ENCODE measurements at places on chromosomes 5 and 9.
A peak's percentile ranks its signal among the peaks of the same experiment; 100 is the strongest.

- no peak for DNase-seq
Measured at GRCh38 chr5:53940921-53941320, 369.5 kb downstream of the ARL15 start.

GRCh38 chr5:112200131-112200530 lies 218.9 kb downstream of the EPB41L4A start:
- no peak for DNase-seq

- DNase-seq = no peak
Measured at GRCh38 chr5:122736086-122736845, 38.6 kb upstream of the SNX2 start.

DNA sequence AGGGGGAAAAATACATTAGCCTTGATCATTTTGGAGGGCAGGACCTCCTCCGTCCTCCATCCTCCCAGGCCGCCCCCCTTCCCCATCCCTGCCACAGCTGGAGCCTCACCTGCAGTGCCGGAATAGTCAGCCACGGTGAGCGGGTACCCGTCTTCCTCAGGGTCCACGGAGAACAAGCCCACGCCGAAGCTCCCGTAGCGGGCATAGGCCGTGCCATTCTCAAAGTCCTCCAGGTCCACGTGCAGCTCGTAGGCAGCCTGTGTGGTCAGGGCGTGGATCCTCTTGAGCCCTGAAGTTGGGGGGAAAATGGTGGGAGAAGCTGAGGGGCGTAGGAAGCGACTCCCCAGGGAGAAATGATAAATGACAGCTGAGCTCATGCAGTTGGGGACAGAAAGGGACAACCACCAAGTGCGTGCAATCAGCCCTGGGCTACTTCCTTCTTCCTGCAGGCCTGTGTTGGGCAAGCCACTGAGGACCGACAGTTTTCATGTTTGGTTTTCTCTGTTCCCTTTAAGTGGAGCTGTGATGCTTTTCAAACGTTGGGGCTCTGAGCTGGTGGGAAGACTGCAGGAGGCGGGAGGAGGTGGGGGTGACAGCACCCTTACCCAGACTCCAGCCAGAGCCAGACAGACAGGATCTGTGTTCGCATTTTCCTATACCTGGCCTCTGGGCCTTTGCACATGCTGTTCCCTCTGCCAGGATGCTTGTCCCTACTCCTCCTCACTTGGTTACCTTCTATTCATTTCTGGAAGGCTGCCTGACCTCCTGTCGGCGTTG lies 8.7 kb upstream of the QRFP start:
- DNase-seq = no peak

- DNase-seq = no peak
Measured at GRCh38 chr5:27821681-27822080, 783.3 kb upstream of the CDH9 start.

GRCh38 chr5:146622391-146622790 lies 106.4 kb upstream of the GPR151 start:
- peak; percentile 23 for DNase-seq

GRCh38 chr5:173633304-173633703 lies 16.9 kb upstream of the BOD1 start:
- DNase-seq = no peak

DNA sequence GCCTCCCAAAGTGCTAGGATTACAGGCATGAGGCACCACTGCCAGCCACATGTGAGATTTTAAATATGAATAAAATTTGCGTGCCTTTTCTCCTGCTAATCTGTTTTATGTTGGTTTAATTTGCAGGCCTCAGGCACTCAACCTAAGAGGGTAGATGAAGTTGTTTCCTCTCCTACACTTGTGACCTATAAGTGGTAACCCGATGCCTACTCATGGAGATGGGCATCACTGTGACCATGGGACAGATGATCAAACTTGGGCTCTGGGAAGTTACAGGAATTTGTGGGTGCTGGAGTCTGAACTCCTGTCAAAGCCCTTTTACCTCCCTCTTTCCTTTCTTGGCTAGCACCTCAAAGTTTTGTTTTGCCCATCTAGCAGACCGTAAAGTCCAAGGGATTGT lies 1.1 kb downstream of the SLC28A3 start:
- no peak for DNase-seq

DNA sequence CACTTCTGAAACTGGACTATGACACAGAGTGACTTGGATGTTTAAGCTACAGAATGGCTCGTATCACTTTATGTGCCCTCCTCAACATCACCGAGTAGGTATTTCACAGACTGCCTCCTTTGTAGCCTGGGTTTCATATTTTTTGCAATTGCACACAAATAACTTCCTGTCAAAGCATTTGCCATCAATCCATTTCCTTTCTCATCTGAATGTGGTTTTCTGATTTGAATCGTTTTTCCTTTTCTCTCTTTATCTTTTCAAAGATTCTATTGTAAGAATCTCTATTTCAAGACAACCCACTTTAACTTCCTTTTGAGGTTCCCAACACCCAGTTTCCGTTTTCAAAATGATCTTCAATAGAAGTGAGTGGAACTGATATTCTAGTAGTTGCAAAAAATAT lies 563.8 kb upstream of the ARRDC3 start:
- DNase-seq = no peak

DNA sequence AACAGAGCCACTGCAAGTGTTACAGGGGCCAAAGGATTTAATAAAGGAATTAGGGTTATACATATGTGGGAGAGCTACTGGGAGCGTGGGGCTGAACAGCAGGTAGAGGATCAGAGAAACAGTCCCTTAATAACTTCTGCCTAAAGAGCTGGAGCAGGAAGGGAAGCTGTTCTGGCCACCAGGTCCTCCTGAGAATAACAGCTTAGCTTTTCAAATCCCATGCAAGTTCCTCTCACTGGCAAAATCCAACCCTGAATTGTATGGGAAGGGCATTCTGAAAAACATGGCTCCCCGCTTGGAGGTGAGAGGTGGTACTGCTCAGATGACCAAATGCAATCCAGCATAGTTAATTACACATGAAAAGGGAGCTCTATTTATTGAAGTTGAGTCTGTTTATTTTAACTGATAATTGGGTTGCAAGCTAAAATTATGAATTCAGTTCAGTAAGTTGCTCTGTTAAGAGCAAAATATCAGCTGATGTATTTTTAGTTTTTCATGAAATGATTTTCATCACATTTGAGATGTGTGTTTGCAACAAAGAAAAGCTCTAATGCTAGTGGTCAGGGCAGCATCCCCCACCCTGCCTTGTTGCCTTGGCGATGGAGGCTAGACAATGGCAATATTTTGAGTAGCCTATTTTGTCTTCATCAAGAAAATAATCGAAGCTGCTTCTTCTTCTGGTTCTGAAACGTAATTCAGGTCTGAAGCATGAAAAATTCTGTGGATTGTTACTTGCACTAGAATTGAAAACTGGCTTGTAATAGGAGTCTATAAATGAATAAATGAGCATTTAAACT lies 58.4 kb upstream of the SH3GL2 start:
- DNase-seq = peak; percentile 95

DNA sequence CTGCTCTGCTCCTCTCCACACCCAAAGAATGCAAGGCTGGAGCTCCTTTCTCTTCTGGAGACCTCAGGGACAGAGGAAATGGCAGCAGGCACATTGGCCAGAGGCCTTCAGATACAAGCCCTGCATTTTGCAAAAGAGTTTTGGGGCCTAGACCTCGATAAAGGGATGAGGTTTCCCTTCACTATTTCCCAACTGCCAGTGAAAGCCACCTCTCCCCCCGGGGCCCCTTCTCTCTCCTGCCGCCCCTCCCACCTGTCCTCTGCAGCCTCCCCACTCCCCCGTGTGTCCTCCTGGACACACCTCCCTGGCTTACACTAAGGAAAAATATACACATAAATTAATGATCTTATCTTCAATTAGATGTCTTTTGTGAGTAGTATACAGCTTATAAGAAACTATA lies 21.3 kb upstream of the LMNB1 start:
- no peak for DNase-seq

GRCh38 chr5:25858019-25858418 lies 1180.4 kb downstream of the CDH9 start:
- DNase-seq = peak; percentile 79

GRCh38 chr9:93600504-93600903 lies 24.1 kb downstream of the PHF2 start:
- peak; percentile 97 for DNase-seq

DNA sequence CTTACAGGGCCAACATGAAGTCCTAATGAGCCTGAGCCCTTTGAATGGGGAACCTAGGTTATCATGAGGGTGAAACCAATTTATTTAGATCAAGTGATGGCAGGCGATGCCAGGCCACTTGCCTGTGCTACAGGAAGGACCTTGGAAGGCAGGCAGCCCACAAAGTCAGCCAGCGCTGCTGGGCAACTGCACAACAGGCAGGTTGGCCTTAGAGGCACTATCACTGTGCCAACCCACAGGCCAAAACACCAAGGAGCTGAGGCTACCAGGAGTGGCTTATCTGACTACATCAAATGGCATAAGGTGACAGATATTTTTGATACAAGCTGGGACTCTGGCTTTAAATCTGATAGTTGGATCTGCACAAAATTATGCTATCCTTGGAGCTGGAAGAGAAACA lies 319.1 kb downstream of the NTRK2 start:
- no peak for DNase-seq

DNA sequence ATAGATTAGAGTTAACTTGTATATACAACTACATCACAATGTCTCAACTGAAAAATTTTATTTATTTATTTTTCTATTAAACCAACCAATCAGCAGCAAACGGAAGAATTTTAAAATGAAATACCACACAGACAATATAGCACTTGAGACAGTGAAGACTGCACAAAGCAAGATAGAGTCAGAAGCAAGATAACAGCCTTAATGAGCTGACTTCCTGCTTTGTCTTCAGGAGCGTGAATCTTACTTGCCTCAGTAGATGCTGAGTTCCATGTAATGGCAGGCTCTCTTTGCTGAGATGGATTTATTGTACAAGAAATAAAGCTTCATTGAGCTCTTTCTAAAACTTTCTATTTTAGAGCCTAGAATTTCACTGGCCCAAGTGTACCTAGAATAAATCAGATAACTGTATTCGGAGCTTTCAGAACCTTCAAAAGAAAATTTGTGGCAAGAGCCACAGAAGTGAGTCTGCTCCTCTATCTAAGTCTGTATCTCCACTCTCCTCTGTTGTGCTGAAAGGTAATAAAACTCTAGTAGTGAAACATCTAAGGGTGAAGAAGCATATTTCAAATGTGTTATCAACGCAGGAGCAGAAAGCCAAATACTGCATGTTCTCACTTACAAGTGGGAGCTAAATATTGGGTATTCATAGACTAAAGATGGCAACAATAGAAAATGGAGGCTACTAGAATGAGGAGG lies 83.3 kb upstream of the ANKRD55 start:
- DNase-seq = no peak

DNA sequence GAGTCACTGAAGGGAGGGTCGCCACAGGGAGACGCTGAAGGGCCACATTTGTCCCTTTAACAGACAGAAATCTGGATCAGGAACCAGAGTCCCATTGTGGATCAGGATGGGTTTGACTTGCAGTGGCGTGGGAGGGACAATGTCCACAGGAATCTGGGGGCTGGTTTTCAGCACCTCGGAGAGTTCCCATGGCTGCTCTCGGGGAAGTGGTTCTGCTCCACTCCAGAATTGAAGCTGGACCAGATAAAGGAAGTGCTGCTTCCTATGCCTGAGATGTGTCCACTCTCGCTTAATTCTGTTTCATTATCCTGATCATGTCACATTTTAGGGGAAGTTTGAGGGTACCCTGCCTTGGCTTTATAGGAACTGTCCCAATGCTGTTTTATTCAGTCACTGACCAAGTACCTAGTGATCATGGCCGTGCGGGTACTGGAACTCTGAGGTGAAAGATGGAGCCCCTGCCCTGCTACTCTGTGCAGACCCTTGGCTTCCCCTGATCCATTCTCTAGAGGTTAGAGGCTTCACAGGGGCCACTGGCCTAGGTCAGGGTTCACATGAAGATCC lies 28.7 kb downstream of the ENHO start:
- no peak for DNase-seq

- no peak for DNase-seq
Measured at GRCh38 chr5:133446440-133446839, 165.9 kb downstream of the FSTL4 start.

GRCh38 chr5:61653807-61654580 lies 321.9 kb downstream of the ZSWIM6 start:
- DNase-seq = peak; percentile 62

DNA sequence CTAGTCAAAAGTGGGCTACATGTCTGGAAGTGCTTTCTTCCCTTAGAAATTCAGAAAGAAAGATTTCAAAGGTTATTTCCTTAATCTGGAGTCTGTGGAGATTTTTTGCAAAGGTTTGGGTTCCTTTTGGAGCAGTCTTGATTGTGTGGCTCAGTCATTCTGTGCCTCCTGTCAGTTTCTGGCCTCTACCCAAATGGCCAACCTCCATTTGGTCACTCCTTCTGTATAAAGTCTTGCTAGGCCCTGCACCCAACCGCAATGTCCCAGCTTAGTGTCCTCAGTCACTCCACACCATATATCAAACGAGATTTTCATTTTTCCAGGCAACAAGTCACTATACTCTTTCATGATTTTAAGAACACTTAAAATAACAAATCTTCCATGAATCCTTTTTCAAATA lies 199.6 kb downstream of the NTRK2 start:
- no peak for DNase-seq

DNA sequence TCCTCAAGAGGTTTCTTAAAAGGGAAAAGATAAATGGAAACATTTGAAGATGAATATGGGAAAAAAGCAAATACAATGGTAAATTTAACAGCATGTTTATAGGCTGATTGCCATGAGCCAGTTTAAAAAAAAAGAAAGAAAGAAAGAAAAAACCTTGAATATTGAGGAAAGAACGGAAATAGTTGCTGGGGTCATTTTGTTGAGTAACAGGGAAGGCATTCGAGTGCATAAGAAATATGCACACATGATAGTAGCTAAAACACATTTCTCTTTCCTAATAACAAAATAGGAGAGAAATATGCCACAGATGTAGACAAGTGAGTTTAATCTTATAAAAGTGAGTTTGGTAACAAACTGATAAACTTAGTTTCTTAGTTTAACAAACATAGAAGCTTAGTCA lies 864.6 kb upstream of the ACO1 start:
- DNase-seq = no peak

DNA sequence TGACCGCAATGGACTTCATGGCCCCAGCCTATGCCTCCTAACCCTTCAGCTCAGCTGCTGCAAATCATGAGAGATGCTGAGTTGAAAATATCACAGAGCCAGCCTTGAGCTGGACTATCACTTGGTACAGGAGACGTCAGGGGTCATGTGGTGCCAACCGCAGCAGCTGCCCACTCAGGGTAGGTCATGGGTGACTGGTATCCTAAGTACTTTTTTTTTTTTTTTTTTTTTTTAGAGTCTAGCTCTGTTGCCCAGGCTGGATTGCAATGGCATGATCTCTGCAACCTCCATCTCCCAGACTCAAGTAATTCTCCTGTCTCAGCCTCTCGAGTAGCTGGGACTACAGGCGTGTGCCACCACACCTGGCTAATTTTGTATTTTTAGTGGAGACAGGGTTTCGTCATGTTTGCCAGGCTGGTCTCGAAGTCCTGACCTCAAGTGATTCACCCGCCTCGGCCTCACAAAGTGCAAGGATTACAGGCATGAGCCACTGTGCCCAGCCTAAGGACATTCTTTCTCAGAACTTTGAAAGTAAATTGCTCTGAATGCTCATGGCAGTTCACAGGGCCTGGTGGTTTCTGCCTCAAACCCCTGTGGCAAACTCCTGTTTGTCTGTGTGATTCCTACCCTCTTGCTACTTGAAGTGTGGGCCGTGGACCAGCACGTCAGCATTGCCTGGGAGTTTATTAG lies 21.3 kb downstream of the WWC1 start:
- no peak for DNase-seq

All from NCI-H69 (cell line).